Nephron progenitor cell (in vitro differentiated cells): ENCODE measurements at places on chromosomes 7 and 10.
A peak's percentile ranks its signal among the peaks of the same experiment; 100 is the strongest.

GRCh38 chr10:93131986-93132385, 58.3 kb downstream of the CYP26A1 start:
- no peaks in the 10 kb centered on the region for H3K27me3 ChIP-seq
- H3K27ac ChIP-seq = peak overlapping the region; percentile 92
- H3K4me3 ChIP-seq = peak overlapping the region; percentile 15
- peaks cover 32% of the 10 kb centered on the region for H3K4me1 ChIP-seq
- peaks cover 18% of the 10 kb centered on the region for H3K36me3 ChIP-seq

DNA sequence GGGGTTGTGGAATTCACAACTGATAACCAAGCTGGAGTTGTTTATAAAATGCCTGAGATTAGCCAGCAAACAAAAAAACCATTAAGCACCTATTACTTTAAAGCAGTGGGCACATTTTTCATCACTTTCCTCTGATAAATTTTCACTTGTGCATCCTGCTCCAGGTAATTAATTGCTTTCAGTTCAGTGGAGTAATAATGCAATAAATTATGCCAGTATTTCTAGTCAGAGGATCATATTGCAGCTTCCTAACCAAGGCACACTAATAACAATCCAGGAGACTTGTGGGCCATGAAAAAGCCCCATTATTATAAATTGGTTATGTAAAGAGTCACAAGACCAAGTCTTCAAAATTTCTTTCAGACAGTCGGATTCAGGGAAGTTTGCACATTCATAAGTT, 193.2 kb downstream of the LRMDA start:
- peaks cover 65% of the 10 kb centered on the region for H3K4me1 ChIP-seq
- no peak overlapping the region for H3K27ac ChIP-seq
- H3K36me3 ChIP-seq = no peaks in the 10 kb centered on the region
- peaks cover 6% of the 10 kb centered on the region for H3K27me3 ChIP-seq
- H3K4me3 ChIP-seq = no peak overlapping the region
- DNase-seq = no peak

- H3K27ac ChIP-seq = no peak overlapping the region
- H3K4me3 ChIP-seq = no peak overlapping the region
- H3K4me1 ChIP-seq = no peaks in the 10 kb centered on the region
- peaks cover 5% of the 10 kb centered on the region for H3K27me3 ChIP-seq
Measured at GRCh38 chr7:113890331-113891030, 28.3 kb downstream of the PPP1R3A start.

DNA sequence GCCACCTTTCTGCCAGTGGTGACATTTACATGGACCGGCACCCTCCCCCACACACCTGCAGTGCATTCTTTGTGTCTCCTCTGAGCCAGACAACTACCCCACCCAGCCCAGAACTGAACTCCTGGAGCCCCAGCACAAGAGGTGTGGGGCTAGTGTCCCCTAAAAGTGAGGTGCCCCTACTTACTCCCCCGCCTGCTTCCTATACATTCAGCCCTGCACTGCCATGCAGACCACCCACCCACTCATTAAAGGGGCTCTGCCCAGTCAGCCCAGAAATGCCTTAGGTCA, 1.9 kb downstream of the SAP25 start:
- peak overlapping the region; percentile 28 for H3K27ac ChIP-seq
- H3K36me3 ChIP-seq = peaks cover 11% of the 10 kb centered on the region
- peaks cover 4% of the 10 kb centered on the region for H3K27me3 ChIP-seq
- H3K4me3 ChIP-seq = peak overlapping the region; percentile 29

DNA sequence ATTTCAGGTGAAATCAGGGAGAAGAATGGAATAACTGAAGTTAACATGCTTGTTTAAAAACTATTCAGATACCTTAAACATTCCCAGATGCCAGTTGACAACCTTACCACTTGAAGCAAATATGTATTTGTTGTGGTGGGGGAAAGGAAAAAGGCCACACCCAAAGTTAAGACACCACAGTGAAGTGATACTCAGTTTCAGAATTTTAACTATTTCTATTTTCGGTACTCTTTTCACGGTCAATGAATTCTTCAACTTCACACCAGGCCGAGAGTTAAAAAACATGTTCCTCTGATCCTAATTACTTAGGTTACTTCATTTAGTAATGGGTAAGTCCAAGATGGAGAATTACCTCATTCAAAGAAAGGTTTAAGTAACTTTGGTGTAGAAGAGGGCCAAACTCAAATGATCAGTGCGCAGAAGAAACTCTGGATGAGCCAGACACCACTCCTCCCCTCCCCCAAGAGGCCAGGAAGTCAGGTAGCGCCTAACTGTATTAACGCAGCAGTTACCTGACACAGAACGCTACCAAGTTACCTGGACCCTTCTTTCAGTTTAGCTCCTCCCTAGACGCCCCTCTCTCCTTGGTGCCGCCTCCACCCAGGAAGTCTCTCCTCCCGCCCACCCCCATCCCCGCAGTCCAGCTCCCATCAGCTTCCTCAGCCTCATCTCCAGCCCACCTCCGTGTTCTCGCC, 700 bp downstream of the MTPN start:
- peaks cover 61% of the 10 kb centered on the region for H3K4me1 ChIP-seq
- H3K27me3 ChIP-seq = no peaks in the 10 kb centered on the region
- peaks cover 11% of the 10 kb centered on the region for H3K36me3 ChIP-seq
- DNase-seq = no peak
- peak overlapping the region; percentile 100 for H3K4me3 ChIP-seq

- no peak overlapping the region for H3K4me3 ChIP-seq
- H3K27me3 ChIP-seq = peaks cover 4% of the 10 kb centered on the region
- no peak for DNase-seq
- H3K4me1 ChIP-seq = no peaks in the 10 kb centered on the region
- no peaks in the 10 kb centered on the region for H3K36me3 ChIP-seq
Measured at GRCh38 chr10:15188603-15189002, 20.1 kb upstream of the NMT2 start.

GRCh38 chr10:44975431-44976331, 2.9 kb downstream of the DEPP1 start:
- H3K36me3 ChIP-seq = peaks cover 12% of the 10 kb centered on the region
- H3K27me3 ChIP-seq = peaks cover 4% of the 10 kb centered on the region
- no peak overlapping the region for H3K27ac ChIP-seq
- no peak overlapping the region for H3K4me3 ChIP-seq

DNA sequence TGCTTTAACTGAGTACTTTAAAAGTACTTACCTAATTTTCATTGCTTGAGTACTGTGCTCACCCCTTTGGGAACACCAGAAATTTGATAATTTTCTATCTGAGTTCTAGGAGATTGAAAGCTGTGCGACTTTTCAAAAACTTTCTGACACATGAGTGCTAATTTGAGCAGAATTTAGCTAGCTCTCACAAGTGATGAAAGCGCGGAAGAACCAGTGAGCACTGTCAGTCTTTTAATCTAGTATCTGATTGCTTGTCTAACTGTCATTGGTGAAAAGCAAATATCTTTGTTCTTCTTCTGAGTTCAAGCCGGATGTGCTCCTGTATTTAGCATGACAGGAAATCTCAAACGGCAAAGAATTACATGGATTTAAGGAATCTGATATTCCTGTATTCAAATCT, 899.4 kb downstream of the CNTNAP2 start:
- H3K4me3 ChIP-seq = no peak overlapping the region
- no peak for DNase-seq
- no peaks in the 10 kb centered on the region for H3K27me3 ChIP-seq
- no peak overlapping the region for H3K27ac ChIP-seq

DNA sequence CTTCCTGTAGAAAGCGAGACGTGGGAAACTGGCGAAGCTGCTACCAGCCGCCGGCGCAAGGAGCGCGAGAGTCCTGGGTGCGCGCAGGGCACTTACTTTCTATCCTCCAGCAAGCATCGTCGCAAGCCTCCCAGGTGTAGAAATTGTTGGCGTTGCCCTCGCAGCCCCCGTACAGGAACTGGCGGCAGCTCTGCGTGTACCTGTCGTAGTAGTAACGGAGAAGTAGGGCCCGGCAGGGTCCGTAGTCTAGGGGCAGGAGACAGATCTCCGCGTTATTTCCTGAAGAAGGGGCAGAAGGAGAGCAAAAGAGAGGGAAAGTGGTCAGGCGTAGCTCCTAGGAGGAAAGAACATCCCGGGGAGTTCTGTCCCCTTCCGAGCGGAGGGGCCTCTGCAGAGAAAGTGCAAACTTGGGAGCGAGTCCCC, 501 bp downstream of the TFPI2 start:
- H3K4me1 ChIP-seq = peaks cover 14% of the 10 kb centered on the region
- peaks cover 78% of the 10 kb centered on the region for H3K27me3 ChIP-seq
- peak; percentile 46 for DNase-seq
- H3K4me3 ChIP-seq = peak overlapping the region; percentile 97

- DNase-seq = no peak
- H3K4me3 ChIP-seq = no peak overlapping the region
- H3K36me3 ChIP-seq = no peaks in the 10 kb centered on the region
- H3K4me1 ChIP-seq = peaks cover 13% of the 10 kb centered on the region
- peaks cover 2% of the 10 kb centered on the region for H3K27me3 ChIP-seq
Measured at GRCh38 chr7:30181736-30182522, 47.1 kb downstream of the MTURN start.

DNA sequence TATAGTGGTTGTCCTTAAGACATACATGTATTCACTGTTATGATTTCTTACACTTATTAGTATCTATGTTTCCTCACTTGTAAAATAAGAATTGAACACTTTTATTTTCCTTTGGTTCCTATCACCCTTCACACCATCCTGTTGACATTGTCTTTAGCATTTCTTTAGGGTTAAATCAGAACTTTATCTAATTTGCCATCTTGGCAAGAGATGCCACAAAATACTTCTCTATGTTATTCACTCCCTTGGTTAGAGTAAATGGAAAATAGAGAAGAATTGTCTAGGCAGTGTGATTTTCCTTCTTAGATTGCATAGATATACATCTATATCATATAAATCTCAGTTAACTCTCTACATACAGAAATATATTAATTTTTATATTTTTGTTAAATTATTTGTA, 204.7 kb downstream of the SEMA3D start:
- H3K36me3 ChIP-seq = no peaks in the 10 kb centered on the region
- H3K4me3 ChIP-seq = no peak overlapping the region
- H3K4me1 ChIP-seq = no peaks in the 10 kb centered on the region
- H3K27me3 ChIP-seq = peaks cover 5% of the 10 kb centered on the region

DNA sequence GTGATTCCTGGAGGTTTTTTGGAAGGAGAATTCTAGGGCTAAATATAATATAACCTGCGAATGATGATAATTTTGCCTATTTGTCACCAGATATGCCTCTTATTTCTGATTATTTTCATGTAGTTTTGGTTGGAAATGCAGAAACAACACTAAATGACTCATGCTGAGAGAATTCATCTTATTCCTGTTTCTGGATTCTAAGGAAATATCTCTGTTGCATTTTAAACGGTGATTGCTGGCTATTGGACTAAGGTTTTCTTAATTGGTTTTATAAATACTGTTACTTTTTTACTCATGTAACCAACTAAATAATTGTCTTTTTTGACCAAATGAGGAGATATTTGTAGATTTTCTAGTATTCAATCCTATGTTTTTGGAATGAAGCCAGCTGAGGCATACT, 204.9 kb upstream of the NPSR1 start:
- H3K27ac ChIP-seq = no peak overlapping the region
- no peak for DNase-seq
- H3K36me3 ChIP-seq = no peaks in the 10 kb centered on the region

DNA sequence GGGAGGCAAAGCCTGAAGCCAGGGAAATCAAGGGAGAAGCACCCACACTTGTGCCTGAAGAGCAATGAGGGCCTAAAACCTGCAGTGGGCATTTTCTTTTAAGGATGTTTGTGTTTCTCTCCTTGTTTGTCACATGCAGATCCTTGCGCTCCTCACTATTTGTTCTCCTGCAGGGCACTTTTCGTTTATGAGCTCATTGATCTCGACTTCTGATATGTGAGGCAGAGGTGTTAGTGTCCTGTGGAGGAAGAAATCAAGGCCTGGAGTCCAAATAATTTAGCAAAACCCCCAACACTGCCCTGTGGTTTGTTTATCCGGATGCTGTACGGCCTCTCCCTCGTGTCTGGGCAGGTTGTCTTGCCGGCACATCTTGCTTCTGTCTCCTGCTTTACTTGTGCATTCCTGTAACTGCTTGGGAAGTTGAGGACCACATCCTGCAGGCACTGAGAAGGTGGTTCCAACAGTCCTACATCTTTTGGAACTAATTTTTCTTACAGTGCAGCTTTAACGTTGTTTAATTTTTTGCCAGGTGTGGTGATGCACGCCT, 13.7 kb downstream of the UBE3C start:
- H3K27ac ChIP-seq = peak overlapping the region; percentile 53
- H3K36me3 ChIP-seq = peaks cover 20% of the 10 kb centered on the region
- DNase-seq = no peak
- peaks cover 54% of the 10 kb centered on the region for H3K4me1 ChIP-seq
- H3K4me3 ChIP-seq = no peak overlapping the region

GRCh38 chr7:156152390-156152789, 340.1 kb upstream of the SHH start:
- no peak for DNase-seq
- H3K4me3 ChIP-seq = no peak overlapping the region
- no peaks in the 10 kb centered on the region for H3K36me3 ChIP-seq
- H3K27ac ChIP-seq = no peak overlapping the region
- peaks cover 10% of the 10 kb centered on the region for H3K27me3 ChIP-seq
- peaks cover 29% of the 10 kb centered on the region for H3K4me1 ChIP-seq

DNA sequence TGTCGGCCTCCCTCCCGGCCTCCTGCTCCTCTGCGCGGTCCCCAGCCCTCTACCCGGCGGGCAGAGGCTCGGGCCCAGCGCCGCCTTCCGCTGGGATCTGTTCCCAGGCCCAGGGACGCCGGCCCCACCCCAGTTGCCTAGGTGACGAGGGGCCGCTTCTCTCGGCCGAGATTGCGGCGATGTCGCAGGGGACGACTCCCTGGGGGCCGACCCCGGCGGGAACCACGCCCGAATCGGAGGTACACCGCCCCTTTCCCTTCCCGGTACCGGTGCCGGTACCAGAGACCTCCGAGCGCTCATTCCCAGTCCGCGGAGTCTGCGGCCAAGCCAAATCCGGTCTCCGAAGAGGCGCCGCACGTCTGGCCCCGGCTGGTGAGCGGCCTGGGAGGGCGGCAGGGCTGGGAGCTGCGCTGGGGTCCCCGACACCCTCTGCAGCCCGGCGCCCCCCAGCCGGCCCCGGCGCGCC, at the start of gene CABCOCO1:
CABCOCO1 (plus strand) TSS at position 136 of the 466 bp plus-strand sequence; CDS start at position 180, 44 bp downstream.
- H3K4me1 ChIP-seq = peaks cover 4% of the 10 kb centered on the region
- H3K27me3 ChIP-seq = no peaks in the 10 kb centered on the region
- DNase-seq = peak; percentile 88
- no peaks in the 10 kb centered on the region for H3K36me3 ChIP-seq
- H3K27ac ChIP-seq = no peak within 1 kb of the TSS
- peak within 1 kb of the TSS; percentile 86 for H3K4me3 ChIP-seq

- H3K4me3 ChIP-seq = peak within 1 kb of the TSS; percentile 91
- H3K36me3 ChIP-seq = peaks cover 30% of the 10 kb centered on the region
- no peak within 1 kb of the TSS for H3K27ac ChIP-seq
- peaks cover 35% of the 10 kb centered on the region for H3K4me1 ChIP-seq
- no peak for DNase-seq
- peaks cover 19% of the 10 kb centered on the region for H3K27me3 ChIP-seq
Measured at GRCh38 chr10:6579904-6580278, at the start of gene PRKCQ. Gene PRKCQ (minus strand): TSS chr10:6580276. CDS start chr10:6515135, 65,141 bp downstream.

- peaks cover 37% of the 10 kb centered on the region for H3K36me3 ChIP-seq
- H3K4me1 ChIP-seq = peaks cover 21% of the 10 kb centered on the region
- H3K27ac ChIP-seq = peak overlapping the region; percentile 97
- H3K27me3 ChIP-seq = peaks cover 14% of the 10 kb centered on the region
- H3K4me3 ChIP-seq = peak overlapping the region; percentile 95
Measured at GRCh38 chr10:114822444-114823076, 980 bp downstream of the FHIP2A start.
